ENCODE measurements at places on chromosomes 7 and 10.

DNA sequence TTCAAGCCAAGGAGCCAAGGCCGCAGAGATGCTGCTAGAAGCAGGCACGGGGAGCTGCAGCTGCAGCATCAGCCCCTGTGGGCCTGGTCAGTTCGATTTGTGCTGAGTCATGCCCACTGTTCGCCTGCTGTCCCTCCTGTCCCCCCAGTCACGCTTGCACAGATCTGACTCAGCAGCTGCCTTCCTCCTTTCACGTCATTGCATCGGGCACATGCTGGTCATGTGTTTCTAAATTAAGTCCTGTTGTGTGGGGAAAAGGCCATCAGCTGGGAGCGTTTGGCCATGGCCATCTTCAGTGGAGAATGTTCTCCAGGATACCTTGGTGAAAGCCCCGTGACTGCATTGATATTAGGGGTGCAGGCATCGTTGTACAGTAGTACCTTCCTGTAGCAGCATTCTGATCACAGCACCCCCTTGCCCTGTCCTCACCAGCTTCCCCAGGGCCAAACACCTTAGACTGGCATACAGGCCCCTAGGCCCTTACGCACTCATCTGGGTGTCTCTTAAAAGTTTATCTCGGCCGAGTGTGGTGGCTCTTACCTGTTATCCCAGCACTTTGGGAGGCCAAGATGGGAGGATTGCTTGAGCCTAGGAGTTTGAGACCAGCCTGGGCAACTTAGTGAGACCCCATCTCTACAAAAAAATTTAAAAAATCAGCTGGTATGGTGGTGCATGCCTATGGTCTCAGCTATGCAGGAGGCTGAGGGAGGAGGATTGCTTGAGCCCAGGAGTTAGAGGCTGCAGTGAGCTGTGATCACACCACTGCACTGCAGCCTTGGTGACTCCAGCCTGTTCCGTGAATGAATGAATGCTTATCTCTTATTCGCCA, 23.2 kb downstream of the POR start:
- DNase-seq = peak; percentile 95

DNA sequence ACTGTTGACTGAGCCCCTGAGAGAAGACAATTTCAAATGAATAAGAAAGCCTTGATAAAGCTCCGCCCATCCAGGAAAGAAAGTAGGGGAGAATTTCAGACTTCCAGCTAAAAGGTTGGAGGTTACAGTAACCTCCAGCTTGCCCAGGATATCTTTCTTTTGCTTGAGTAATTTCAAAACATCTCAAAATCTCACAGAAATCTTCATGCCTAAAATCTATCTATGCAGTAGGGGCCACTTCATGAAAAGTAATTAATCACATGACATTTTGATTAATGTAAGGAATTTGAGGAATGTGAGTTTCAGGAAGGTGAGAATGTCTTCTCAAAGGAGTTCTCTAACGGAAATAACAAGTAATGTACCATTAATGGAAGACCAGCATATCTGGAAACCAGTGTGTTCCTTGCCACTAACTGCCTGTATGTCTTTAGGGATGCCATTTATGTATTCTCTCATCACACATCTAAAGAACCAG, 24.2 kb downstream of the TRIL start:
- DNase-seq = no peak

DNA sequence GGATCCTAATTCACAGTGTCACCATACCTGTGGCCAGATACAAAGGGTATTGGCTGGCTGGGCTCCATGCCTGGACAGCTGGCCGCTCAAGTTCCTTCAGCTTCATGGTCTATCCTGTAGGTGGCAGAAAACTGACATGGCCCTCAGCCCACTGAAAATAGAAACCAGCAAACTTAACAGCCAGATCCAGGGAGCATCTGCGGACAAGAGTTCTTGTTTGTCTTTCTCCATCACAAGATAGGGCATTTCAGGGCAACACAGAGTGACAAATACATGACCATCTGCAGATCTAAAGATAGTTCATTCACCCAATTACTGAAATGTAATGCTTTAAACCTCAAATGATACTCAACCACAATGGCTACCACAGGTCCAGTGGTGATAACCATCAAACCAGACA, 2.8 kb downstream of the SEC31B start:
- no peak for DNase-seq

GRCh38 chr10:35339942-35340341, 3.6 kb downstream of the CCNY start:
- no peak for DNase-seq

DNA sequence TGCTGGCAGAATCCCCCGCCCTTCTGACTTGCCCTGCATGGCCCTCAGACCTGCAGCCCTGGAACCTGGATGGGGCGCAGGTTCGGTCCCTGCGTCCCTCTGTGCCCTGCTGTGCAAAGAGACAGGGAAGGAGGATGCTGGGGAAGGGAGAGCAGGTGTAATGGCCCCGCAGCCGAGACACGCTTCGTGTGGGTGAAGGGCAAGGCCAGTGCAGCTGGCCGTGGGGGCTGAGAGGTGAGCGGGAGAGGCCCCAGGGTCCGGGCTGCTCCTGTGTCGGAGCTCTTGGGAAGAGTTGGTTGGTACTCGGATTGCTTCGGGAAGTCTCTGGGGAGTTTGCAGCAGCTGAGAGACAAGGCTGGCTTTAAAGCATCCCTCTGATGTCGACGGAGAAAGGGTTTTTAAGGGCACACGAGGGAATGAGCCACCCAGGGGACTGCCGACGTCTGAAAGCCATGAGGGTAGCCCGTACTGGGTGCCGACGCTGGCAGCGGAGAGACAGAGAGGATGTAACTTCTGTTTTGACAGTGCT, 6.5 kb downstream of the ELFN1 start:
- DNase-seq = no peak

- no peak for DNase-seq
These were observed 102.2 kb downstream of the JCAD start for GRCh38 chr10:29957236-29957635.

GRCh38 chr10:93614101-93614825, 1.9 kb downstream of the PDE6C start:
- DNase-seq = no peak

DNA sequence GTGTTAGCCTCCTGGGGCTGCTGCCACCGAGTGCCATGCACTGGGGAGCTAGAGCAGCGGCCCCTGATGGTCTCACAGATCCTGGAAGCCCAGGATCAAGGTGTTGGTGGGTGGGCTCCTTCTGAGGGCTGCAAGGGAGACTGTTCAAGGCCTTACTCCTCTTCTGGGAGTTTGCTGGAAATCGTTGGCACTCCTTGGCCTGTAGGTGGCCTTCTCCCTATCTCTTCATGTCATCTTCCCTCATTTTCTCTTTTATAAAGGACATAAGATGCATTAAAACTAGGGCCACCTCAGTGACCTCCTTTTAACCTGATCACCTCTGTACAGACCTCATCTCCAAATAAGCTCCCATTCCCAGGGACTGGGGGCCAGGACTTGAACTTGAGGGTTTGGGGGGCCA, 27.0 kb upstream of the ZNF862 start:
- DNase-seq = no peak

DNA sequence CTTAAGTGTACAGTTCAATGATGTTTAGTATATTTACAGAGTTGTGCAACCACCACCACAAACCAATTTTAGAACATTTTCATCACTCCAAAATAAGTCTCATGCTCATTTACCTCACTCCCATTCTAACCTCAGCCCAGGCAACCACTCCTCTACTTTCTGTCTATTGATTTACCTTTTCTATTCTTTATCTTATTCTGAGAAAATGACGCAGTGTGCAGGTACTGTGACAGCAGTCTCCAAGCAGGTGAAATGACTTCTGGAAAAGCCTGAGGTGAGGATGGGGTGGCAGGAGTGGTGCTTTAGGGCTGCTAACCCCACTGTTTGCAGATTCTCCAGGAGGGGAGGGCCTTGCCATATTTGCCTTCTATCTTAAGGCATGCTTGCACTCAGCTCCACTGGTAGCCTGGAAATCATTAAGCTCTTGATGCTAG, 39.5 kb downstream of the GARS1 start:
- DNase-seq = no peak

GRCh38 chr10:79397051-79397450, 48.4 kb downstream of the ZCCHC24 start:
- no peak for DNase-seq

DNA sequence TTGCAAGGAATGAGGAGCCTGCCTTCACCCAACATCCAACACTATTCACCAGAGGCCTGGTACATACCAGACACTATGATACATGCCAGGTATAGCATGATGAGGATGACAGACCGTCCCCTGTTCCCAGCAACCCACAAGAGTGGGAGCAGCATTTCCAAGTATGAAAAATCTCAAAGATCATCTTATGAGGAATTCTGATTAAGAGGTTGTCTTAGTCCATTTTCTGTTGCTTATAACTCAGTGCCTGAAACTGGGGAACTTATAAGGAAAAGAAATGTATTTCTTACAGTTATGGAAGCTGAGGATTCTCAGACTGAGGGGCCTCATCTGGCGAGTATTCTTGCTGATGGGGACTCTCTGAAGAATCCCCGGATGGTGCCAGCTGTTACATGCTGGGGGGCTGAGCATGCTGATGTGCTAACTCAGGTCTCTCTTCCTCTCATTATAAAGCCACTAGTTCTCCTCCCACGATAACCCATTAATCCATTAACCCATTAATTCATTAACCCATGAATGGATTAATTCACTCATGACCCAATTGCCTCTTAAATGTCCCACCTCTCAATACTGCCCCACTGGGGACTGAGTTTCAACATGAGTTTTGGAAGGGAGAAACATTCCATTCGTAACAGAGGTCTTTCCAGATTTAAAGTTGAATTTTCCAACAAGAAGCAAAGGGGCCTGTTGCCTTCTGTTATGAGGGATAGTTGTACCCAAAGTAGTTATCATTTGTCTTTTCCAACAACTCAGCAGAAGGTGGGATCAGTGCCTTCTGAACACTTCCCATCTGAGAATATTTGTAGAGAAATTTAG, 173.9 kb downstream of the HERPUD2 start:
- DNase-seq = no peak

- DNase-seq = peak; percentile 73
These were observed 26.2 kb upstream of the RASGEF1A start for GRCh38 chr10:43292755-43293676.

DNA sequence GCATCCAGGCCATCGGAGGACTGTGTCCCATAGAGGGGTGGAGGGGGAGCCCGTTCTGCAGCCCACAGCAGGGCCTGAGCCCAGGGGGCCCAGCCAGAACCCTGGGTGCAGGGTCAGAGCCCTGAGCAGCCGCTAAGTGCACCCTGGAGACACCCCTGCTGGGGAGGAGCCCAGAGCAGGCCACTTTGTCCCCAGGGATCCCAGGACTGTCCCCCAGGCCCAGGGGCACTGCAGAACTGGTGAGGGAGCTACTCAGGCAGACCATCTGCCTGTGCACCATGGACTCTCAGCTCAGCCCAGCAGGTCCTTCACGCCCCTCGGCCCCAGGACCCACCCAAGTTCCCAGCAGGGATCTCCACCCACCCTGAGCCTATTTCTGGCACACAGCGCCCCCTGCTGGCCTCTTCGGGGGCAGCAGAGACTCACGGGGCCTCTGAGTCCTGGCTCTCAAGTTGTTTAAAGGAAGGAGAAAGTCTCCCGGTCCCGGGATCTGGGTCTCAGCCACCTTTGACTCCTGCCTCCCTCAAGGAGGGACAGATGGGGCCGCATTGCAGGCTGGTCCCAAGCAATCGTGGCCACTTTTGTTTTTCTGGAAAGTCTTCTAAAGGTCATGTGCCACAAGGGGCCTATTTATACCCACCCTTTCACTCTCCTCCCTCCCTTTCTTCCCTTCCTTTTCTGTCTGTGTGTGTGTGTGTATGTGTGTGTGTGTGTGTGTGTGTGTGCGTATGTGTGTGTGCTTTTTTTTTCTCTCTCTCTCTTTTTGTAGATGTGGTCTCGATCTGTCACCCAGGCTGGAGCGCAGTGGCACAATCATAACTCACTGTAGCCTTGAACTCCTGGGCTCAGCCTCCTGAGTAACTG, 90.3 kb downstream of the MYL10 start:
- peak; percentile 78 for DNase-seq

GRCh38 chr7:117841611-117842010, 31.6 kb downstream of the CTTNBP2 start:
- no peak for DNase-seq

DNA sequence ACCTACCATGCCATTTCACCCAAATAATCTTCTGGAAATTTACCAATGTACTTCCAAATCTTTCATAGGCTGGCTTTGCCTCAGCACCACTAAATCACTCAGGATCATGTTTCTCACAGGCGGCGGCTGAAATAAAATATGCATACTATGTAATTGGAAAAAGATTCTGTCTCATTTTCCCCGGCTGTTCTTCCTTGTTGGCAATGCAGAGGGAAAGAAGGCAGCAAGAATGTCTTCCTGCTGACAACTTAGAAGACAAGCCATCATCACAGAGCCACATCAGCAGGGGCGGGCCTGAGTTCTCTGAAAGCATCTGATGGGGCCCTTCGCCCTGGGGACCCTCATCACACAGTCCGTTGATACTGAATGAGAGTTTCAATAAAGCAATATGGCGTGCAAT, 39.2 kb upstream of the COL1A2 start:
- peak; percentile 91 for DNase-seq

- no peak for DNase-seq
These were observed 348.1 kb downstream of the GATA3 start for GRCh38 chr10:8402576-8402975.

GRCh38 chr10:22340329-22341189, 4.7 kb upstream of the SPAG6 start:
- peak; percentile 86 for DNase-seq

Data from adipocyte (in vitro differentiated cells).